Left cardiac atrium (tissue), 4 donors: ENCODE measurements at places on chromosomes 2 and 18.

- DNase-seq, result peak; percentile 27
These were observed 261.6 kb downstream of the ASXL3 start for GRCh38 chr18:33839452-33840211.

GRCh38 chr2:214029190-214029589 is 381.7 kb upstream of the VWC2L start:
- no peak for DNase-seq

DNA sequence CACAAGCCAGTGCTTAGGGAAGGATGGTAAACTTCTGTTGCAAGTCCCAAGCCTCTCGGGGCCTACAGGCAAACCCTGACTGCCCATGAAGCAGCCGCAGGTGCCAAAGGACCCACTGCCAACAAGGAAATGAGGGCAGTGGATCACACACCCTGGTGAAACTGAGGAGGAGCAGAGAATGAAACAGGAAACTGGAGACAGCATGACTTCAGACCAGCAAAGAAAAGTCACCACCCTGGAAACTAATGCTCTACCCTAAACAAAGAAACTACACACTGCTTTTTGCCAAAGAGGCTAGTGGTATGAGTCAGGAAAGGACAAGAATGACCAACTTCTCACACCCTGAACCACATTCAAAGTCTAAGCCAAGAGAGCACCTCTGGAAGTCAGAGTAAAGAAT is 97.2 kb downstream of the MYO5B start:
- DNase-seq, result no peak

- DNase-seq, result no peak
These were observed 43.0 kb upstream of the KCNE4 start for GRCh38 chr2:223008956-223009355.

DNA sequence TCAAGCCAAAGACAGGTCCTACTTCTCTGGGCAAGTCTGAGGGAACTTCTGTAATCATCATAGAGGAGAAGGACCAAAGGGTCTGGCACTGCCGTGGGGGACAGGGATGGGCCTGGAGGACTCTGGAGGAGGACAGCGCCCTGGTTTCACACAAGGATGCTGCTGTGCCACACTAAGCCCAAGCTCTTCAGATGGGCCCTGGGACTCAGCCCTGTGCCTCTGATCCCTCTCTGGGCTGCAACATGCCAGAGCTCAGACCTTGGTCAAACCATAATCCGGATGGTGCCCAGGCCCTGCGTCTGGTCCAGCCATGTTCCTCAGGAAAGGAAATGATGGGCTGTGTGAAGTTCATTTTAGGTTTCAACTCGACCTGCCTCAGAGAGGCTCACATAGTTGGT is 222.0 kb upstream of the COPS8 start:
- no peak for DNase-seq

DNA sequence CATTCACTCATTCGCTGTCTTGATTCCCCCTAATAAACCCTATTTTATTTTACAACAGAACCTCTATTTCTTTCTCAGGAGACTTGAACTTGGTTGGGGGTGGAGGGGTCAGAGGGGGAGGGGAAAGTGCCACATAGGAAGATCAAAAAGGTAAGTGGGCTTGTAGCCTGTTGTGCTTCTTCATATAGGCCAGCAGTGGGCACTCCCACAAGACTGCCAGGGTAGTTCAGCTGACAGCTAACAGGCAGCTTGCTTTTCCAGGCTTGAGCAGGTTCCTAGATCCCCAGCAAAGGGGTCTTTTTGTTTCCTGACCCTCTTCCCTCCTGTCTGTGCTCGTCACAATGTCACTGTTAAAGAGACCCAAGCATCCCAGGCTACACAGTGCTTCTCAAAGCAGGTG is 829 bp upstream of the KIAA2012 start:
- no peak for DNase-seq

GRCh38 chr2:229634601-229635370 is 79.6 kb downstream of the DNER start:
- DNase-seq, result no peak

DNA sequence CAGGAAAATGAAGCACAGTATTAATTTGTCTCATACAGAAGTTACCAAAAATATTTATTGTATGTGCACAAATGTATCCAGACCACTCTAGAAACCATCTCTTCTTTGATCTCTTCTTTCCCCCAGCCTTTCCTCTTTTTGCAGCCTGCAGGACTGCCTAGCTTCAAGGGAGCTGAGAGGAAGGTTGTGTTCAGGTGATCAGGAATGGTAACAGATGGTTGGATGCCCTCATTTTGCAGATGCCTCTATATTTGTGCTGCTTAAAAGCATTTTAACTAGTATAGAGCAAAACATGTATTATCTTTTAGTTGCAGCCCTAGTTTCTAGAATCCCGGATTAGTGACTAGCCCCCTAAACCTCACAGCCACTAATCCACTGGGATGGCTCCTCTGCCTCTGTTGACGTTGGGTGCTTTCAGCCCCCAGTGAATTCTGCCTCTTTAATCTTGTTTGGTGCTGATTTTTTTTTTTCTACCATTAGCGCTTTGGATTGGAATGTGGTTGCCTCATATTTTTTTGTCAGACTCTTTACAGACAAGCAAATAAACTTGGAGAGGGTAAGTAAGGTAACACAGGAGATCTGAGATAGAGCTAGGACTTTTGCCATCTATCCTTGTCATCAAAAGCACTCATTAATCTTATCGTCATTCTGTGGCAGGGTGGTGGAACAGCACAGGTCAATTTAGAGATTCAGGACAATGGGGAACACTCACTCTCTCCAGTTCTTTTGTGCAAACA is 103.8 kb upstream of the NDUFV2 start:
- no peak for DNase-seq

DNA sequence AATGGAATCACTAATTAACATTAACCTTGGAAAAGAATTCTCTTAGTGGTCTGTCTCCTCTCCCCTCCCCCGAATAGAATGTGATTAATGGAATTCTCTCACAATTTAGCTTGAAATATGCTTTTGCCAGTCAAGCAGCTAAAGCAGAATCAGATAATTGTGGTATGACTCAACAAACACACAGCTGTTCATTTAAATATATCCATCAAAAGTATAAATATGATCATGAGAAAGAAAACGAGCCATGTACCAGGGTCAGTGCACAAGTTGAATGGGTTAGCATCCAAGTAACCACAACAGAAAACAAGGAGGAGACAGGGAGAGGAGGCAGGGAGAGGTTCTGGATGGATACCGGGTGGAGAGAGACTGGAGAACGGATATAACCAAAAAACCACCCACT is 66.9 kb downstream of the ACVR1 start:
- no peak for DNase-seq

DNA sequence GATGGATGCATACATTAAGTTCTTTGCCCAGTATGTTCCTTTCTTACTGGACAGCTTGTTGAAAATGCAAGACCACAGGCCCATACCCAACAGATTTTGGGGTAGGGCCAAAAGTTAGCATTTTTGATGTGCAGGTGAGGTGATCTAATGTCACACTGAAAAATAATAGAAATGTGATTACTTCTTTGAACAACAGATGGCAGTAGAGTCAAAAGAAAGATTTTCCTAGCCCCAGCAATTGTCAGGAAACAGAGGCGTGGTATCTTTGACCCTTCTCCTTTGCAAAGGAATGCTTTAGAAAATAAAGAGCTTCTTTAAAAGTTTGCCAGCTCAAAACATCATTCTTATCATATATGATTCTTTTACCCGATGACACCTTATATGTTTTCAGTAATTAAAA is 343.6 kb upstream of the SYT4 start:
- DNase-seq, result no peak

DNA sequence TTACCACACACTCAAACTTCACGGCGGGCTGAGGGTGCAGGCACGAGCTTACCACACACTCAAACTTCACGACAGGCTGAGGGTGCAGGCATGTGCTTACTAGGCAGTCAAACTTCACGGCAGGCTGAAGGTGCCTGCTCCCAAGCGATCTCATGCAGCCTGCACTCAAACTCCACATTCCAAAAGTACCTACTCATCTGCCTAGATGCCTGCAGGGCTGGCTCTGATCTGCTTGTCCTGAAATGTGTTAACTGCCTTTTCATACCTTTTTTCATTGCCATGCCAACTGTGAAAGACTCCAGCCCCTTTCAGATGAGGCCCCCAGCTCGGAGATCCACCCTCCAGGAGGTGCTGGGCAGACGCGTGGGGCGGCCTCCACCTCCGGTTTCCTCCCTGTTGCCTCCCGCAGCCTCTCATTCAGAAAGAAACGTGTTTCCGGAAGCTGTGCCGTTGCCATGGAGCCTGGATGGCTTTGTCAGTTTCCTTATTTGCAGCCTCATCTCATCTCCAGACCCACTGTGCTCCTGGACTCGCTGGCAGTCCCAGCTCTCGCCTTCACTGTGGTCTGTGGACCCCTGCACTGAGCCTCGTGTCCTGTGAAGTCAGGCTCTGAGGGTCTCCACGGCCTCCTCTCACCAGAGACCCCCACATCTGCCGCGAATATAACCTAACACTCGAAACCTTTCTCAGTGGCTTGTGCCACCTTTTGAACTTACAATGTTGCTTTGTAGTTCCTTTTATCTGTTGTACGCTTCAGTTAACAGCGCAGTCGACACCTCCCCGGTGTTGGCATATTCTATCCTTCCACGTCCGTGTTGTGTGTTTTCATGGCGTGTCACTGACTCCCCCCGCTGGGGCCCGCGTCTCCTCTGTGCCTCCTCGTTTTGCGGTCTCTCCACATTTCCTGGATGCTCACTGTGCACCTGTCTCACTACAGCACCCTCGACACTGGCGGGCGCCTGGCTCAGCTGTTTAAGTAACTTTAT is 106.1 kb upstream of the ALKAL2 start:
- no peak for DNase-seq

- DNase-seq, result no peak
These were observed 120.0 kb downstream of the MAP4K4 start for GRCh38 chr2:101817481-101817880.

DNA sequence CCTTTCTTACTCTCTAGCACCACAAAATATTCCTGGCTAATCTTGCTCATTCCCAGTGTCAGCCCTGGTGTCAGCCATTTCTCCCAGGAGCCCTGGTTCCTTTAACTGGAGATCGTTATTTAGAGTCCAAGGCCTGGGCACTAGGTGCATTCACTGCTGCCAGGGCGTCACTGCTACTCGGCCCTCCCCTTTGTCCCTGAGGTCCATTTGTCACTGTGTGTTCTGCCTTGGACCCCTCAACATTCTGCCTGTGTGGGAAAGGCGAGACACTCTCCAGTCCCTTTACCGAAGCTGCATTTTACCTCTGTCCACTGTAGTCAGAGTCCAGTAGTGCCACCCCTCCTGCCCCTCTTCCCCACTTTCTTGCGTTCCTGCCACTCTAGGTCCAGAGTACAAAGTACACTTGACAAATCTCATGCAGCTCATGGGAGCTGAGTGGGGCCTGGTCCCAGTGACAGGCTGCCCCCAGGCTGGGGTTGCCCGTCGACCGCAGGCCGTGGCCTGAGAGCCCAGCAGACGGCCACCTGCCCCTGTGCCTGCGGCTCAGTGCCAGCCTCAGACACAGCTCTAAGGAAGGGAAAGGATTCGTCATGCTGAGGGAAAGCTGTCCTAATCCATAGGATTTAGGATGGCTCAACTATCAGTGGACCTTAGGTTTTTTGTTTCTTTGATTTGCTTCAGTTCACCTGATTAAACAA is 52.1 kb downstream of the COPS8 start:
- DNase-seq, result no peak

- DNase-seq, result no peak
These were observed 51.2 kb downstream of the LIMS1 start for GRCh38 chr2:108585436-108585835.

DNA sequence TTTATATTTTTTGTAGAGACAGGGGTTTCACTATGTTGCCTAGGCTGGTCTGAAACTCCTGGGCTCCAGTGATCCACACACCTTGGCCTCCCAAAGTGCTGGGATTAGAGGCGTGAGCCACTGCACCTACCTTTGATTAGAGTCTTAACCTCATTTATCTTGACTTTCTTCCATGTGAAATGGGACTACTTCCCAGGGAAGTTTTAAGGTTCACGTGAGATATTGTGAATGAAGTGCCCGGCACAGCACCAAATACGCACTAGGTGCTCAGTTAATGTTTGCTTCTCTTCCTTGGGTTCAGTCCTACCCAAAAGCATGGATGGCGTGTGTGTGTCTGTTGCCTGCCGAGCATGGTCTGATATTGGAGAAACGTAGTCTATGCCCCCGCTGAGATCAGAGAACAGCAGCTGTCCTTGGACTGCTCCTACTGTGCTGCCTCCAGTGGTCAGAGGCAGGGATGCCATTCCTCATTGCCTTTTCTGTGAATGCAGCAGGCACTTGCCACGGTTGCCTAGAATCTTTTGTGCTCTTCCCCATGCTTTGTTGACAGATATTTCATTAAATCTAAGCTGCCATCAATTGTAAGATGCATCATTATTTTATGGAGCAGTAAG is 12.3 kb upstream of the TFCP2L1 start:
- no peak for DNase-seq

DNA sequence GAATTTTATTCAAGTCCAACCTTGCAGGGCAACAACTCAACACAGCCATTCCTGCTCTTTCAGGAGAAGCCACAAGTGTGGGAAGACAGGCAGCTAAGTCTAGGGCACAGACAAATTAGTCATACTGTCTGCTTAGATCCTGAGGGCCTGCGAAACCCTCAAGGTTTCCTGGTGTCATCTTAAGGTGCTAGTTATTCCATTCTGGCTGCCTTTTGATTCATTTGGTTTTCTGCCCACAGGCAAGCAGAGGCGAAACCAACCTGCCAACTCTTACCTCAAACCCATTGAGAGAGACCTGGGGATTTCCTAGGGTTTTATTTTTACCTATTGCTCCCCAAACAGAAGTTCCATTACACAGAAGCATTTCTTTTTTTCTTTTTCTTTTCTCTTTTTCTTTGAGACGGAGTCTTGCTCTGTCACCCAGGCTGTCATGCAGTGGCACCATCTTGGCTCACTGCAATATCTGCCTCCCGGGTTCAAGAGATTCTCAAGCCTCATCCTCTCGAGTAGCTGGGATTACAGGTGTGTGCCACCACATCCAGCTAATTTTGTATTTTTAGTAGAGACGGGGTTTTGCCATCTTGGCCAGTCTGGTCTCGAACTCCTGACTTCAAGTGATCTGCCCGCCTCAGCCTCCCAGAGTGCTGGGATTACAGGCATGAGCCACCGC is 23.7 kb upstream of the SCYGR1 start:
- no peak for DNase-seq

GRCh38 chr2:180063494-180064092 is 56.5 kb upstream of the CWC22 start:
- DNase-seq, result no peak

DNA sequence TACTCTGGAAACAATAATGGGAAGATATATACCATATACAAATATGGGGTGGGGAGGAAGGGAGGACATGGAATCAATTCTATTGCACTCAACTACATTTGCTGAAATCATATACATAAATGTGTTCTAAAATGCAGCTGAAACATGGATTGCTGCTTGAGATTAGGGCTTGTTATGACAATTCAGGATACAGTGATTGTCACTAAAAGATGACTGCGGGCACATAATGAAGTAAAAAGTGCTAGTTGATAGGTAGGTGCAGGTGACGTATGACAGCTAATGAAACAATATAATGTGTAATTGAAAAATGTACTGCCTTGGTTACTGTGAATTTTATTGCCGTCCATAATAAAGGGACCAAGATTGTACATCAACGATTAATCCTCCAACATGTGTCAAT is 1062.1 kb upstream of the FANCL start:
- no peak for DNase-seq

- DNase-seq, result no peak
These were observed 831 bp upstream of the D2HGDH start for GRCh38 chr2:241733391-241734207.

- no peak for DNase-seq
These were observed 237.5 kb downstream of the PIK3C3 start for GRCh38 chr18:42192251-42193248.
